ENCODE measurements at places on chromosomes 2 and 18.

- DNase-seq = peak; percentile 87
Measured at GRCh38 chr2:43333656-43334144, 107.3 kb upstream of the ZFP36L2 start.

DNA sequence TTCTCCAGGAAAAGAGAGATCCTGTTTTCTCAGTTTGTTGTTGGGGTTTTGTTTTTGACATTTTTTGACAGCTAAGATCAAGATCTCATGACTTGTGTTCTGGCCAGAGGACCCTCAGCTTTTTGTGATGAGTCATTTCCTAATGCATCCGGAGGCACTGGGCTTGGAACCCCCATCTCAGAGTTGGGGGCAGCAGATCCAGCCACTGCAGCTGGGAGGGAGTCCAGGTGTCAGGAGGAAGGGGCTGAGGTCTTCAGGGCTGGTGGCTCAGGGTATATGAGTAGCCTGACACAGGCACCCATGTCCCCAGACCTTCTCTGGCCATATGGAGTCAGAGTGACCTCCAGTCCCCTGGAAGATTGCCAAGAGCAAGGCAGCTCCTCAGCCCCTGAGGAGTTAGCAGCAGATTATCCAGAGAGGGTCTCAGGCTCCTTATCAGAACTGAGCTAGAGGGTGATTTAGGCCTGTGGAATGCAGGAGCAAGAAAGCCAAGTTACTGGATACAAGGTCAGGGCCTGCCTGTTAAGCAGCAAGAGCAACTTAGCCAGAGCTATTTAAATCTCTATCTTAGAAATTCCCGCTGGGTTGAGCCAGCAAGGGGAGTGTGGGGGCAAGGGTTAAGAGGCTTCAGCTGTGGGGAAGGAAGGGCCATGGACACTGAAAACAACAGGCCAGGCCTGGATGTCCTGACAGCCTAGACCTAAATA, 62.4 kb downstream of the TANC1 start:
- peak; percentile 64 for DNase-seq

- peak; percentile 51 for DNase-seq
Measured at GRCh38 chr18:2104620-2105462, 466.5 kb downstream of the METTL4 start.

DNA sequence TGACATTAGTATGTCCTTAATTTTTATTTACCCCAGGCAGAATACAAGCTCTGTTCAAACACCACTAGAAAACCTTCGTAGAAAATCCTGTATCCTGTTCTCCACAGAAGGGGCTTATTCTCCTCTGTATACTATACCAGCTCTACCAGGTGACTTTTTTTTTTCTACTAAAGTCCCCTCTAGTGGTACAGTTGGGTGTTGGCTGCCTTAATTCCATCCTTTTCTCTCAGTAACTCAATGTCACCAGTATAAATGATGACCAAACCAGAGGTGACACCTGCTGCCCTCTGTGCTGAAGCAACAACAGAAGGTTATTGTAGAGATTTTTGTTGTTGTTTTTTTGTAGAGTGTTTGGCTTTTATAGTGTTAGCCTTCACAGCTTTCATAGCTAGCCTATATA, 1322.0 kb downstream of the LRP1B start:
- no peak for DNase-seq

- no peak for DNase-seq
Measured at GRCh38 chr18:64333584-64333983, 184.7 kb upstream of the LINC00305 start.

DNA sequence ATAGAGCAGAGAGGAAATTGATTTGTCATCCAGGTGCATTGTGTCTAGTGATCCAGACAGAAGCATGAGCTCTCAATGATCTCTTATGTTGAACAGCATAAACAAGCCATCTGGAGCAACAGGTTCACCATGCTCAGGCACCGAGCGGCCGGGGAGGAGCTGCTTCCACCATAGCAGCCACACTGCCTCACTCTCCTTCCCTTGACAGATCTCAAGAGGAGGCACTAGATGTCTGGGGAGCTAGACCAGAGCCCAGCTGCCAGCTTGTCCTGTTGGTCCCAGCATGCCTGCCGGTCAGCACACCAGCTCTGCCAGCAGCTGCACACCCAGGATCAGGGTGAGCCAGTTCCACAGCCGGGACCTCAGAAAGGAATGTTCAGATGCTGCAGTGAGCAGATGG, 17.5 kb upstream of the LONRF2 start:
- no peak for DNase-seq

- DNase-seq = no peak
Measured at GRCh38 chr2:67268797-67269196, 128.3 kb upstream of the ETAA1 start.

DNA sequence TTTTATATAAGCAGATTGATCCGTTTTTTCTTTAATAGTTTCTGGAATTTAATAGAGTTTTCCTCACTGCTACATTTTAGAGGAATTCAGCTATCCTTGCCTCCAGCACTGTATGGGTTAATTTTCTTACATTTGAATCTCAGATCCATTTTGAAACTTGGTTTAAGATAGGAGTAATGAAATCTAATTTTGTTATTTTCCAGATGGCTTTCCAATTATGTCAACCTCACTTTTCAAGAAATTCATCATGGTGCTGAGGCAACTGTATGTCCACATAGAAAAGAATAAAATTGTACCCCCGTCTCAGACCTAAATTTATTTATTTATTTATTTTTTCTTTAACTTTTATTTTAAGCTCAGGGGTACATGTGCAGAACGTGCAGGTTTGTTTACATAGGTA, 105.1 kb downstream of the EPB41L5 start:
- DNase-seq = no peak

- DNase-seq = no peak
Measured at GRCh38 chr2:168752361-168752760, 50.1 kb upstream of the NOSTRIN start.

DNA sequence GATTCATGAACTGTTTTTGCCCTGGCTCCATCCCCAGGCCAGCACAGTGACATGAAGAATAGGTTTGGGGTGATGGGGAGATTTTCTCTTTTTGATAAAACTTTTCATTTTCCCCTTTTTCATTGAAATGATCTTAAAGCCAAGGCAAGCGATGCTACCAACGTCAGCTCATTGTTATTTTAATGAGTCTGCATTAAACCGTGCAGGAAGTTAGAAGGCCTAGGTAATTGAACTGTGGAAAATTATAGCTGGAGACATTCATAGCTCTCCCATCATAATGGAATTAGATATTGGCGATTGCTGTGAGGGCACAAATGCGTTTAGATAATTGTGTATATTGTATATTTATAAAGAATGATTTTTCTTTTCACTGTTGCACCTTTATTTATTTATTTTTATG, 33.2 kb downstream of the SMARCAL1 start:
- no peak for DNase-seq

GRCh38 chr2:233992513-233993217, 57.8 kb upstream of the SPP2 start:
- no peak for DNase-seq

GRCh38 chr18:35331367-35332087, 12.7 kb downstream of the ZNF24 start:
- no peak for DNase-seq

DNA sequence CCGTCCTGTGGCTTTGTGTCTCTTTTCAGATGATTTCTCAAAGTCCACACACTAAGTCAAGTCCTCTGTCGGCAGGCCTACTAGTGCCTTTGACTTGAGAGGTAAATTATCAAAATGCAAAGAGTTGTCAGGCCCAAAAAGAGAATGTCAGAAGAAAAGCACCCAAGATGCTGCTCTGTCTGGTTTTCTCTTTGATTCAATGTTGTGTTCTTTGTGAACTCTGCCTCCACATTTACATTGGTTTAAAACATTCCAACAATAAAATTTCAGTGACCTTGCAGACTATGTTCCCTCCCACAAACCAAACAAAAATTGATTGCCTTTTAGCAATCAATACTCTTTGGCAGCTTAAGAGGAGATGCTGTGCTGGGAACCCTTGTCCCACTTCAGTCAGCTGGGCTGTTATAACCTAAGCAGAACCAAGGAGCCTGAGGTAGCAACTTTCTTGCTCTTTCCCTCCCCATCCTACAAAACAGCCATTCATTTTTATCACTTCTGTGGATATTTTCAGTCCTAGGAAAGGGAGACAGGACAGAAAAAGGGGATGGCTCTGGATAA, 19.6 kb upstream of the SATB2 start:
- DNase-seq = no peak

DNA sequence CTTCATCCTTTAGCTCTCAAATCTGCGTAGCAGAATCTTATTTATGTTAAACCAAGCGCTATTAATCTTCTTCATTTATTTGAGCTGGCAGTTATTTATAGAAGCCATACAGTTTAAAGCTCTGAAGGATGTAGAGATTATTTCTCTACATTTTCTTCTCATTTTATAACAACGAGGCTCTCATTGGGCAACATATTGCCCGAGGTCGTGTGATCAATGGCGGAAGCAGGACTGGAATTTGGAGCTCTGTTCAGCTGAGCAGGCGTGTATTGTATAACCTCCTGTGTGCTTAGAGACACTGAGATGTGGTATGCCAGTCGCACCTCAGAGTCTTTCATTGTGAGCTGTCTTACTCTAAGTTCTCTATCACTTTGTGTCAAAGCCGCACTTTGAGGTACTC, 17.5 kb upstream of the DRC1 start:
- DNase-seq = no peak

GRCh38 chr2:102027036-102027980, 35.5 kb downstream of the IL1R2 start:
- peak; percentile 92 for DNase-seq

DNA sequence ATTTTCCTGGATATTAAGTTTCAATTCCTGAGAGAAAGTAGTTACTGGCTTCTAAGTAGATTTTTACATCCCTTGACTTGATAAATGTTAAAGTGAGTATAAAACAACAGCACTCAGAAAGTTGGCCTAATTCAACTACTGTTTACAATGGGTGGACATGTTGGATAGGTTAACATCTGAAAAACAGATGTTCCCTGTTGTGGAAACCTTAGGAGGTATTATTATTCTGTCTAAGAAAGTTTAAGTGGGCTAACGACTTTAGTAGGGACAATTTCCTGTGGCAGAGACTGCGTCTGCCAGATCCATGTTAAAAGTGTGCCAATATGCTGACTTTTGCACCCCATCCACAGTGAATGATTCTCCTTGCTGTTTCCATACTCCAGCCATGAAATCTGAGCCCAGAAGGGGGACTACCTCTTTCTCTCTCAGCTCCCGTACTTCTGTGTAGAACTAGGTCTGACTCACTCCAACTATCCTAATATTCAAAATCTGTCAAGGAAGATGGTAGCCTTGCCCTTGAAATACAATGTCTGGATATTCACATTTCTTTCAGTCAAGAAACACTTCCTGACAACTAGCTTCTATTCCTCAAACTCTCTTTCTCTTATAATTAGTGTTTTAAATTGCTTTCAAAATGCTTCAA, 327.5 kb upstream of the HNRNPA3 start:
- DNase-seq = no peak

GRCh38 chr2:229719926-229720647, 5.7 kb upstream of the DNER start:
- no peak for DNase-seq

- DNase-seq = no peak
Measured at GRCh38 chr2:155730804-155731203, 601.7 kb downstream of the NR4A2 start.

- no peak for DNase-seq
Measured at GRCh38 chr2:128813352-128814034, 494.8 kb upstream of the HS6ST1 start.

DNA sequence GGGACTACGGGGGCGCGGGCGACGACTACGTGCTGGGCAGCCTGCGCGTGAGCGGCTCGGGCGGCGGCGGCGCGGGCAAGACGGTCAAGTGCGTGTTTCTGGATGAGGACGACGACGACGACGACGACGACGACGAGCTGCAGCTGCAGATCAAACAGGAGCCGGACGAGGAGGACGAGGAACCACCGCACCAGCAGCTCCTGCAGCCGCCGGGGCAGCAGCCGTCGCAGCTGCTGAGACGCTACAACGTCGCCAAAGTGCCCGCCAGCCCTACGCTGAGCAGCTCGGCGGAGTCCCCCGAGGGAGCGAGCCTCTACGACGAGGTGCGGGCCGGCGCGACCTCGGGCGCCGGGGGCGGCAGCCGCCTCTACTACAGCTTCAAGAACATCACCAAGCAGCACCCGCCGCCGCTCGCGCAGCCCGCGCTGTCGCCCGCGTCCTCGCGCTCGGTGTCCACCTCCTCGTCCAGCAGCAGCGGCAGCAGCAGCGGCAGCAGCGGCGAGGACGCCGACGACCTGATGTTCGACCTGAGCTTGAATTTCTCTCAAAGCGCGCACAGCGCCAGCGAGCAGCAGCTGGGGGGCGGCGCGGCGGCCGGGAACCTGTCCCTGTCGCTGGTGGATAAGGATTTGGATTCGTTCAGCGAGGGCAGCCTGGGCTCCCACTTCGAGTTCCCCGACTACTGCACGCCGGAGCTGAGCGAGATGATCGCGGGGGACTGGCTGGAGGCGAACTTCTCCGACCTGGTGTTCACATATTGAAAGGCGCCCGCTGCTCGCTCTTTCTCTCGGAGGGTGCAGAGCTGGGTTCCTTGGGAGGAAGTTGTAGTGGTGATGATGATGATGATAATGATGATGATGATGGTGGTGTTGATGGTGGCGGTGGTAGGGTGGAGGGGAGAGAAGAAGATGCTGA, 1.4 kb downstream of the SOX11 start:
- DNase-seq = peak; percentile 20

- DNase-seq = no peak
Measured at GRCh38 chr2:137801228-137801627, 163.0 kb upstream of the HNMT start.

DNA sequence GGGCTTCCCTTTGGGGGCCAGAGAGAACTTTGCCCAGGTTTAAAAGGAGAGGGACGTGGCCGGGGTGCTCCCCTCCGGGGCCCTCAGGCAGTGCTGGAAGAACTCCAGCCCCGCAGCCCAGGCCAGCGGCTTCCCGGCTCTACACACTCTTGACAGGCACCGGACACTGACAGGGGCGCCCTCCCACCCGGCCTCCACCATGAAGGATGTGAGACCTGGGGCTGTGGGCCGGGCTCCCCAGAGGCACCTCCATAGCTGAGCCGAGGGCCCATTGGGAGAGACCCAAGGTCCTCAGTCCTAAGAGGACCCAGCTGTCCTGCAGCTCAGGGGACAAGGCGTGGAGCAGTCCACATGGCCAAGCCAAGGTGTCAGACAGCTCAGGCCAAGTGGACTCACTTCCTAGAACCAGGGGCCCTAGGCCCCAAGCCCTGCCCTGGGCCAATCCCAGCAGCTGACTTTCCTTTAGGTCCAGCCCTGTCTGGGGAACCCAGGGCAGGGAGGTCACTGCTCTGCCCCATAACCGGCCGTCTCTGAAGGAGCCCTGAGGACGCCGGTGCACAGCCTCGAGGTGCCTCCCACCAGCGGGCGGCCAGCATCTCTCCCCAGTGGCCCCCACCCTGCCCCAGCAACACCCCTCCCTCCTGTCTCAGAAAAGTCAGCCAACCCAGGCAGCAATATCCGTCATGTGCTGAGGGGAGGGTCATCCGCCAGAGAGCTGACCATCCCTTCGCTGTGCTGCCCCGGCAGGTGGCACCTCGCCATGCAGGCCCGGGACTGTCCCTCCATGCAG, 51.8 kb downstream of the BIN1 start:
- DNase-seq = no peak
